ENCODE measurements at places on chromosomes 7 and 10.

DNA sequence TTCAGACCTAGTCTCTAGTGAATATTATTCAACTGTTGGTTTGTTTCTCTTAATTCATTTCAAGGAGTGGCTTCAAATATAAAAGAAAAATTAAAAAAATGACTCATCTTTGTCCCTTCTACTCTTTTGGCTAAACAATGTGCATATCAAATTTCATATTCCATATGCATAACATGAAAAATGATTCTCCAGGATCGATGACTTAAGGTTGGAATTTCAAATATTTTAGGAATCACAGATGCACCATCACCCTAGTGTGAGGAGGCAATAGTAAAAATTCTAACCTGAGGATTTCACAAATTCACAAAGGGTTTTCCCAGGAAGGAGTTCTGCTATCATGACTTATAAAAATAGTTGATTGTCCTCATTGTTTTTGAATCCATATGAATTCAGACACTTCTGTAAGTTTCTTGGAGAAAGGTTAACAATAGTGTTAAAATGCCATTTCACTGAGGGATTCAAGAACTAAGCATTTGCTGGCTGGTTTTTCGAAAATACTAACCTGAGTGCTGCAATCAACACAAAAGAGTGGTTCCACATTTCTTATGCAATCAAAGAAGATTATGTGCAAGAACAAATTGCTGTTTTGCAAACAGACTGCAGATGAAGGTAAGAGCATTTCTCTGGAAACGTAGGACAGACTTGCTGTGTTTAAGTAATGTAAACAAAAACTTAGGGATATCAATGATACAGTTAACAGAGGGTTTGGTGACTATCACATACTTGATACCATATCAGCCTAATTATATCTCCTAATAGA, 547.5 kb upstream of the LRRTM3 start:
- no peak for DNase-seq

DNA sequence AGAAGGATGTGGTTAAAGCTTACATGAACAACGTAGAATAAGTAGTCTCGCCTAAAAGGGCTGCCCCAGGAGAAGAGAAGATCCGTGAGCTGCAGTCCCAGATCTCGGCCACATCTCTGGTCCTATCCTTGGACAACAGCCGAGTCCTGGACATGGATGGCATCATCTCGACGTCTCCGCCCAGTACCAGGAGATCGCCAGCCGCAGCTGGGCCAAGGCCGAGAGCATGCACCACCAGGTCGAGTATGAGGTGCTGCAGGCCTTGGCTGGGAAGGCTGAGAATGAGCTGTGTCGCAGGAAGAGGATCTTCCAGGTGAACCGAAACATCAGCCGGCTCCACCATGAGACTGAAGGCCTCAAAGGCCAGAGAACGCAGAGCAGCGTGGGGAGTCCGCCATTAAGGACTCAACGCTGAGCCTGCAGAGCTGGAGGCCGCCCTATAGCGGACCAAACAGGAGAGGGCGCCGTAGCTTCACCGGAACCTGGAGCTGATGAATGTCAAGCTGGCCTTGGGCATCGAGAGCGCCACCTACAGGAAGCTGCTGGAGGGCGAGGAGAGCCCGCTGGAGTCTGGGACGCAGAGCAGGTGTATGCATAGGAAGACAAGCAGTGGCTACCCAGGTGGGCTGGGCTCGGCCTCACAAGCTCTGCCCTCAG, 22.2 kb downstream of the LIPK start:
- peak; percentile 29 for DNase-seq

- no peak for DNase-seq
Observed at GRCh38 chr7:79176859-79177477, 276.5 kb downstream of the MAGI2 start.

DNA sequence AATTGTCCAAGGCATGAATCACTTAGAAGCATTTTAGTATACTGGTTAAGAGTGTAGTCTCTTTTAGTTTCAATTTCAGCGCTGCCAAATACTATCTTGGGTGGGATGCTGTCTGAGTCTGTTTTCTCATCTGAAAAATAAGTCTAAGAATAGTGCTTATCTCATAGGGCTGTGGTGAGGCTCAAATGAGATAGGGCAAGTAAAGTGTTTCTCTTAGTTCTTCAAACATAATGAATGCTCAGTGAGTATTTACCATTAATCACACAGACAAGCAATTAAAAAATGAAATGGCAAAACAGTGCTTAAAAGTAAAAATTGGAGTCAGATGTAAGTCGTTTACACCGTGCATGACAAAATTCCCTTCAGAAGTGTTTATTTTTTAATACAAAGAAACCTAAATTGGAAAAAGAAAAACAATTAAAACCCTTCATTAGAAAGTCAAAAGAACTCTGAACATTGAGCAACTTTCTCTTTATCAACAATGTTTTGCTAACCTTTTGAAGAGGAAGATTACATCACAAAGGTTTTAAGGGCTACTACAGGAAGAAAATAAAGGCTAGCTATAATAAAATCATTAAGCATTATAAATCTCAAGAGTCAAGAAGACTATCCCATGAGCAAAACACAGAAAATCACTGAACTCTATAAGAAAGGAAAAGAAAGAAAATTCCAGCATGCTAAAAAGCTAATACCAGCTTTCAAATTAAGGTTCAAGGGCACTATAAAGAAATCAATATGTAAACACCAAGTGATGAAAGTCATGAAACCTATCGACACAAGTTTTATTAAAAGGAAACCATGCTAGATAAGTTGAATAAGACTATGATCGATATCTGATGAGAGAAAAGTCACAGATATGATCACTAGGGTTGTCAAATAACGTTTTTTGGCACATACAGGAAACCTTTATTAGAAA, 45.6 kb upstream of the C1GALT1 start:
- DNase-seq: no peak

DNA sequence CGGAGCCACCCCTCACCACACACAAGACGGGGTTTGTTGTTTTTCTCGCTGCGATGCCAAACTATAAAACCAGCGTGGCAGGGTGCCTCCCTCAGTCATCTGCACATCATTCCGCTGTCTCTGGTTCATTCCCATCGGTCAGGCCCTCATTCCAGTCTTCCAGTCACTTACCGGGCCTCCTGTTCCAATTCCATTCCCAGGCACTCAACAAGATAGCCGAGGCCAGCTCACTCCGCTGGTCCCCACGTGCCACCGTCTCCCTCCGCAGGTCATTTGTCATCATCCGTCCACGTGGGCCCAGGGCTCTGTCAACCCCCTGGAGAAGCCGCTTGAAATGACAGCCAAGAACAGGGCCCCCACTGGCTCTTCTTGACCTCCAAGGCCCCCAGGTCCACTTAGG, 6.1 kb upstream of the TMEM184A start:
- no peak for DNase-seq

DNA sequence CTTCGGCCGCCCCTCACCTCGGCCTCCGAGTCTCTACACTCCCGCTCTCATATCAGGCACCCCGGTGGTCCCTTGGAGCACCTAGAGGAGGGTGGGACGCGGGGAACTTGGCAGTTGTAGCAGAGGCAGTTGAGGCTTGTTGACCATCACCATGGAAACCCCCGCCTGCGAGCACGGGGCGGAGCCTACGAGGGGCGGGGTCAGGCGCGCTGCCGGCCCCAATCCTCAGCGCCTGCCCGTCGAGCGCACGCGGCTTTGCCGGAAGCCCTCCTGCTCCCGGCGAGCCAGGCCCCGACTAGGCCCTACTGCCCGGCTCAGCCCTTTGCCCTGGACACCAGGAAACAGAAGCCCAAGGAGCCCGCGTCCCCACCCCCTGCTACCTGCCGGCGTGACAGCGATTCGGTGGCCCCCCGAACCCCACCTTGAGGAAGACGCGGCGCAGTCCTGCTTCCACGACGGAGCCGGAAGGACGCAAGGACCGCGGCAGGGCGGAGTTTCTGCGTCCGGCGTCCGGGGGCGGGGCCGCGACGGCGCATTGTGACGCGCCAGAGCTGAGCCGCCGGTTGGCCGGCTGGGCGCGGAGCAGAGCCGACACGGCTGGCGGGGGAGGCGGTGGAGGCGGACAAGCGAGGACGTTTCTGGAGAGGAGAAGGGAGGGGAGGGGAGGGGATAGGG, at the start of gene HNRNPF:
HNRNPF (minus strand) TSS at position 477 of the 675 bp plus-strand sequence. CDS start 21,302 bp downstream, outside the sequence.
- peak; percentile 94 for DNase-seq

- DNase-seq: no peak
Observed at GRCh38 chr7:36840904-36841303, 116.6 kb upstream of the AOAH start.

DNA sequence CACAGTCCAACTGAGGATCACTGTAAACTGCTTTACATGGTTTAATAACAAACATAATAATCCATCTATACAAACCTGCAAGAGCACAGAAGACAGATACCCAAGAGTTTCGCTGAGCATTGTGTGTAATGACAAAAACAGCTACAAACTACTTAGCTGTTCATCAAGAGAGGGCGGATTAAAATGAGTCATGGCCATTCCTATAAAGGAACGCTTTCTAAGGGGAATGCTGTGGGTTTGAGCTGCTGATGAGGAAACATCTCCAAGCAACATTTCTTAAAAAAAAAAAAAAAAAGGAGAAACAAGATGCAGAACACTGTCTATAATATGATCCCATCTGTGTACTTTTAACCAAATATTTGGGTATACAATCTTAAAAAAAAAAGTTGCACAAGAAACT, 33.8 kb downstream of the VOPP1 start:
- no peak for DNase-seq

DNA sequence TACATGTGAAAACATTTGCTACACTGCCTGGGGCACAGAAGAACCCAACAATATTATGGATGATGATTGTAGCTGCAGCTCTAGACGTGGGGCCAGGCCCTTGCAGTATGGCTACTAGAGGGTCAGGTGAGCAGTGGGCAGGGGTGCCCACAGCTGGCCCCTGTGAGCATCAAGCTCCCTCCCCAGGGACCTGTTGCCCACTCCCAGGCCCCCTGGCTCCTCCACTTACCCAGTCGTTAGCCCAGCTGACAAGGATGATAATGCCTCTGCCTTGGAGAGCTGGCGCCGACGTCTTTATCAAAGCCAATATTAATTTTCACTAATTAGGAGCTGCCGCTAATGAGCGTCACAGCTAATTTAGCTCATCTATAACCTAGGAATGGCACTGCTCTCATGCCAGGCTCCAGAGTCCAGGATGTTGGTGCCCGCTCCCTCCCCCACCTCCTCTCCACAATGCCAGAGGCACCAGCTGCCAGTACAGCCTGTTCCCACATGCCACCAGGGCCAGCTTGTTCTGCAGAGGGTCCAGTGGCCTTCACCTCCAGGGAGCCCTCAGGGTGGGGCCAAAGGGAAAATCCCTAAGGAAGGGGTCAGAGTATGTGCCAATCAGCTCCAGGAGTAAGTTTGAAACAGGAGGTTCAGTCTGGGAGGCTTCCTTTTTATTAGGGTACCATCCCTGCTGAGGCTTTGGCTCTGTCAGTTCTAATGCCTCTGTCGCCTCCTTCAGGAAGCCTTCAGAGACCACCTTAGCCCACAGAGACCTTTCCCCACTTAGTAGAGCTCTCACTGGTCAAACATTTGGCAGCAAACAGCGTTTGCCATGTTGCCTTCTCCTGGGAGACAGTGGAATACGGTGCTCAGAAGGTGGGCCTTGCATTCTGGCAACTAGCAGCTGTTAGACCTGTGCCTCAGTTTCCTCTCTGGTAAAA, 77.2 kb downstream of the CDH23 start:
- DNase-seq: no peak

DNA sequence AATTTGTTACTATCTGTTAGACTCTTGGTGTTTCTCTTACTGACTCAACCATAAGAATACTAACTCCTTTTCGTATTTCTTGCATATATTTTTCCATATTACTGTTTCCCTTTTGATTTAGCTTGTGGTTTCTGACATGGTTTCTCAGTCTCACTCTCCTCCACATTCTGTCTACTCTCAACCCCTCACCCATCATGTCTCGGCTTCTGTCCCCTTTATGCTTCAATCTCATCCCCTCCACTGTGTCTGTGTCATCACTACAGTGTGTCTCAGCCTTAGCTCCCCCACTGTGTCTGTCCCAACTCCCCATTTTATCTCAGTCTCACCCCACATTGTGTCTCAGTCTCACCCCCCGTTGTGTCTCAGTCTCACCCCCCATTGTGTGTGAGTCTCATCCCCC, 126.9 kb downstream of the VIPR2 start:
- no peak for DNase-seq

- no peak for DNase-seq
Observed at GRCh38 chr7:9776900-9777299, 1196.8 kb upstream of the PHF14 start.

- DNase-seq: no peak
Observed at GRCh38 chr7:139738101-139738489, 39.7 kb downstream of the HIPK2 start.

DNA sequence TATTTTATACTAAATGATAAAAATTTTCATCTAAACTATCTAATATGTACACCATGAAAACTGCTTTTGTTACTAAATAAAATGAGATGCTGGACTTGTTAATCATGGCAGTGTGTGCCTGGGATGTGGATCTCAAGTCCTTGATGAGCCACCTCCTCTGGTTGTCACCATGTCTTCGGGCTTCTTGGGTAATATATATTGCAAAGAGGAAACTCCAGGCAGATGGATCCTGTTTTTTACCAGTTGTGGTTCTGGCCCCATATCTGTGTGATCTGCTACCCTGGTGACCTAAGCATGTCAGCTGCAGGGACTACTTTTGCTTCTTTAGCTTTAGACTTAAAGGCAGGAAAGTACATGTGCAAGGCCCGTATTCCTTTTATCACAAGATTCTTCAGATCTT, 46.2 kb downstream of the TMEM60 start:
- no peak for DNase-seq

- no peak for DNase-seq
Observed at GRCh38 chr10:63819753-63820329, 298.6 kb downstream of the REEP3 start.

GRCh38 chr7:20911081-20911480, 124.4 kb upstream of the SP8 start:
- DNase-seq: no peak

GRCh38 chr10:24091256-24091655, 117.7 kb upstream of the KIAA1217 start:
- no peak for DNase-seq

DNA sequence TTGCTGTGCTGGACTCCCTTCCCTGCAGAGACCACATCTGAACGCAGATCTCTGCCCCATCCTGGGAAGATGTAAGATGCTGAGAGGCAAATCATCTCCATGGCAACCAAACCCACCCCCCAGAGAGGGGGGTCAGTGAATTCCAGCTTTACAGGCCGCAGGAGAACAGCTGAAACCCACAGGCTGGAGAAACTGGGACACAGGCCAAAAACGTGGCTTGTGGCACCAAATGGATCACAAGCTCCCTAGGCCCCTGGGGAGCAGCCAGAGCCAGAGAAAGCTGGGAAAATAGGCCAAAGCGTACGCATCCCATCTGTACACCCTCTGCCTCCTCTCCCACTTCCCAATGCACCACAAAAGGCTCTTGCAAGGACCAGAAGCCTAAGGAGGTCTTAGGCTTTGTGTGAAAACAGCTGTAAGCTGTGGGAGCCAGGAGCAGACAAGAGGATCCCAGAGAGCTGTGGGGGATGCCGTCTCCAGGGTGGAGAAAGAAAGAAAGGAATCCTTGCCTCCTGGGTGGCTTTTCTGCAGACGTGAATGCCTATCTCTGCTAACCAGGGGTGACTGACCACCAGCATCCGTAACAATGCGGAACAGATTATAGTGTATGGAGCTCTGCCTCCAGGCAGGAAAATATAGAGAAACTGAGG, 59.5 kb downstream of the TMEM130 start:
- DNase-seq: no peak

Measured in stimulated activated CD8-positive, alpha-beta memory T cell treated with anti-CD3 and anti-CD28 coated beads, Interleukin-15, amount 100 ng/mL, for 48 hours (primary cell).